Left cardiac atrium (tissue), 4 donors: ENCODE measurements at places on chromosomes 4 and X.

- DNase-seq: no peak
These were observed 22.5 kb downstream of the ELF2 start for GRCh38 chr4:139154538-139154937.

- DNase-seq: peak; percentile 75
These were observed 220.1 kb upstream of the STK26 start for GRCh38 chrX:131802836-131803626.

GRCh38 chrX:97234471-97235081, 350.9 kb downstream of the RPA4 start:
- DNase-seq: no peak

GRCh38 chr4:121980643-121981042, 28.8 kb upstream of the TRPC3 start:
- no peak for DNase-seq

- no peak for DNase-seq
These were observed 10.8 kb upstream of the CAMK2D start for GRCh38 chr4:113772319-113772718.

GRCh38 chr4:150746156-150746555, 164.2 kb downstream of the MAB21L2 start:
- DNase-seq: no peak

DNA sequence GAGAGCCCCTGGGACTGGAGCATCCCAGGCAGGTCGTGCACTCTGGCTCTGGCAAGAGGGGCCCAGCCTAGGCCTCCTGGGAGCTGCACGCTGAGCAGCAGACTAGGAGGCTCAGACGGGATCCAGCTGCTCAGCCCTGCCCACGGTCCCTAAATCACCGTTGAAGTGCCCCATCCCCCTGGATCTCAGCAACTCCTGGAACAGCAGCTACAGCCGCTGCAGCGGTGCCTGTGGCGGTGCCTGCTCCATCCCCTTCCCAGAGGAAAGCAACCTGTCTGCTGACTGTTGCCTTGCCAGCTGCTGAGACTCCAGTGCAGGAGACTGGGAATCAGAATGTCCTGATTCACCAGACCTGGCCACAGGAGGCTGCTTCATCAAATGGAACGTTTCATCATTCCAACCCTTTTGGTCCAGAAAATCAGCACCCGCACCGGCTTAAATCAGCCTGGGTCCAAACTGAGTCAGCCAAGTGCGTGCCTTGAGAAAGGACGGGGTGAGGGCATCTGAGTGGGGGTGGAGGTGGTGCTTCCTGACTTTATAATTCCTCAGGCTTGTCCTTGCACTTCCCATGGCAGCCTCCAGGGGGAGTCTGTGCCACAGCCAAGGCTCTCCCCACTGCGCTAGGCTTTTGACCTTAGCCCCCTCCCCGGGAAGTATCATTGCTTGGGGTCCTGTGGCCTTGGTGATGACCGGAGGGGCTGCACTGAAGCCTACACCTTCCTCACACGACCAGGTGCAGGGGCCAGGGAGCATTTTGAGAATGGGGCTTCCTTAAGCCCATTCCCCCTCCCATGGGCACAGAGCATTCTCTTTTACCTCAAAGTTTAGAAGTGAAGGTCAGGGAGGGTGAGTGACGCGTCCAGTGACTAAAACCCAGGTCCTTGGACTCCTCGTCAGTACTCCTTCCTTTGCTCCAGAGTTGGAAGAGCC, 6.5 kb downstream of the ZNF185 start:
- peak; percentile 41 for DNase-seq

GRCh38 chr4:39636531-39637184, 2.0 kb downstream of the SMIM14 start:
- no peak for DNase-seq

- DNase-seq: no peak
These were observed 2089.6 kb upstream of the TENM3 start for GRCh38 chr4:180153587-180153986.

GRCh38 chr4:147233-147632, 22.9 kb downstream of the ZNF718 start:
- DNase-seq: no peak

- no peak for DNase-seq
These were observed 32.6 kb downstream of the ABHD18 start for GRCh38 chr4:127997534-127998388.

- no peak for DNase-seq
These were observed 11.6 kb upstream of the MAD2L1 start for GRCh38 chr4:120078216-120078615.

DNA sequence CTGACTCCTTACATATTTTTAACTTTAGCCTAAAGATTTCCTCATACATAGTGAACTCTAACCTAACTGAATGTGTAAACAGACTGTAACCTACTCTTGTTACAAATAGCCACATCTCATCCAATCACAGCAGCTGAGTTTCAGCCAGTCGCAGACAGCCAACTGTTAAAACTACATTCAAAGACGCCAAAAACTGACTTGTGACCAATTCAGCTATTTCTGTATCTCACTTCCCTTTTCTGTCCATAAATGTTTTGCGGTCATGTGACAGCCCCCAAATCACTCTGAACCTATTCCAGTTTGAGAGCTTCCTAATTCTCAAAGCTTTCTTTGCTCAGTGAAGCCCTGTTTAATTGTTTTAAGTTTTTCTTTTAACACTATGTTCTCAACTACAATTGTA, 2731.9 kb downstream of the ARAP2 start:
- DNase-seq: no peak

- no peak for DNase-seq
These were observed 124.6 kb downstream of the ANOS1 start for GRCh38 chrX:8607326-8607725.

- no peak for DNase-seq
These were observed 182.5 kb upstream of the INTU start for GRCh38 chr4:127450276-127450675.

- no peak for DNase-seq
These were observed 5.2 kb upstream of the ARX start for GRCh38 chrX:25020905-25021449.

GRCh38 chr4:5337731-5338130, 286.5 kb downstream of the STK32B start:
- no peak for DNase-seq

- DNase-seq: no peak
These were observed 245.1 kb upstream of the RPS6KA3 start for GRCh38 chrX:20511792-20512191.

DNA sequence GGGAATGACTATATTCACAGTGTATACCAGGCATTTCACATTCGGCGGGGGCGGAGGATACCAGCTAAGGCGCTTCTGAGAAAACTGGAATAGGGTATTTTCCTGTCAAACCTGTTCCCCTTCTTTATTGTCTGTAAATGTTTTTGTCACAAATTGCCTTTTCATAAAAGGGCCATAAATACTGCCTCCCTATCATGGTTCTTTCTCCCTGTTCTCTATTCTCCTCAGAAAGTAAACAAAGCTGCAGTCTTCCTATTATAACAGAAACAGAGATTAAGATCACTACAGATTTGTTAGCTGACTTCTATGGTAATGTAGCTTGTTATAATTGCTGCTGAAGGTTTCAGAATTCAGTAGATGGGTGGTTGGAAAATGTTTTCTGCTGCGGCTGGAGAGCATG, 32.2 kb downstream of the MID2 start:
- DNase-seq: no peak

DNA sequence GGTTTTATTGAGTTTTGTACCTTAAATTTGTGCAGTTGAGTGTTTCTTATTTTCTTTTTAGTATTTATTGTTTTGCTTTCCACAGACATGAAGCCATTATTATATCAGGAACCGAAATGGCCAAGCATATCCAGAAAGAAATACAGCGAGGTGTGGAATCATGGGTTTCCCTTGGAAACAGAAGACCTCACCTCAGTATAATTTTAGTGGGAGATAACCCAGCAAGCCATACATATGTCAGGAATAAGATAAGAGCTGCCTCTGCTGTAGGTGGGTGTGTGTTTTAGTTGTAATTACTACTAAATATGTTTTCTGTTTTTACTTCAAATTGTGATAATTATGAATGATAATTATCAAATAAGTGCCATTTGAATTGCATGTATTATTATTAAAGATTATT, 16.5 kb downstream of the MTHFD2L start:
- no peak for DNase-seq

GRCh38 chrX:48741834-48742233, 19.7 kb upstream of the GLOD5 start:
- no peak for DNase-seq

DNA sequence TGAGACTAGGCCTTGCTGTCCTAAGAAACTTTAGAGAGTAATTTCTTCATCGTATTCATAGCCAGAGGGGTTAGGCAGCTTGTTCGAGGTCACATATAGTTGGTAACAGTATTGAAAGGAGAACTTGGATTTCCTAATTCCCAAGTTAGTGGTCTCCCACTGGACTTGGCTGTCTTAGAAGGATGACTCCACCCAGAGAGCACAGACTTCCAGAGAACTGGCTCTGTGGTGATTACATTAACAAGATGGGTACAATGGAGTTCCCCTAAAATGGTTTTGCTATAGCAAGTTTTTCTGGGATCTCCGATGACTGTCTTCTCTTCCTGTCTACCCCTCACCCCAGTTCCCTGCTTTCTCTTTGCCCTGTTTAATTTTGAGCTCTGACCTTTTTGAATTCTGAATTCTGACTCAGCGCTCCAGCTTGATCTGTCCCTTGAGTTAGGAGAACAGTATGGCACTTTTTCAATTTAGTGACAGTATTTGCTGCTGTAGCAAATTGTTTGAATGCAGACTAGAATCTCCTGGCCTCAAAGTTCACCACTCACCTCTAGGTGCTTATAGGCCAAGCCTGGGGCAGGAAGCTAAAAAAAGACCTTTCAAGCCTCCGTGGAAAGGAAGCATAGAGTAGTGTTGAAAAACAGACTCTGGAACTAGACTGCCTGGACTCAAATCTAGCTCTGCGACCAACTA, 6.9 kb downstream of the MSN start:
- no peak for DNase-seq

DNA sequence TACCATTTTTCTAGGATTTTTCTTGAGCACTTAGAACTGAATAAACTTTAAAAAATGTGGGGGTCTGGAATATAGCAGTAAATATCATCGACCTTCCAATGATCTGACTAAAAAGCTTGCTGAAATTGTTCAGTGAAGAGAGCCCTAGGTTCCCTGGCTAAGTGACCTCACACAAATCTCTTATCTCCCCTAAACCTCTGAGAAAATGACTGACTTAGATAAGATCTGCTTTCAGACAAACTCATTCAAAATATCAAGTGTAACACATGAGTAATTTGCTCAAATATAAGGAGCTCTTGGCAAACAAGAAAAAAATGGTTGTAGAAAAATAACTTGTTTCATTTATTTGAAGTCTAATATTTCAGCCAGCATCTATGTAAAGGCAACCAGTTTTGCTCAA, 441.7 kb upstream of the SLIT2 start:
- no peak for DNase-seq

DNA sequence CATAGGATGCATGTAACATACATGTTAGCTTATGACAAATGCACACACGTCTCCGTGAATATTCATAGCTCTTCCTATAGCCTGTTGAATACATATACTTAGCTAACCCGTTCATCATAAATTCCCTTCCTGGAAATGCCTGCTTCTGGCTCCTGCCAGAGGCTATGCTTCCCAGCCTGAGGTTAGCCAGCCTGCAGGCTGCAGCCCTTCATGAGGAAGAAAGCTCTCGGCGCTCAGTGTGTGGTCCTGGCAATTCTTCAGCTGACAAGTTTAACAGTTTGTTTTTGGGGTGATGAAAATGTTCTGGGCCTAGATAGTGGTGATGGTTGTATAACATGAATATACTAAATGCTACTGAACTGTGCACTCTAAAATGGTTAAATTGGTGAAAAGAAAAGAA, 48.8 kb upstream of the MAN2B2 start:
- DNase-seq: no peak

- no peak for DNase-seq
These were observed 95.0 kb downstream of the NYX start for GRCh38 chrX:41542135-41542534.
